RPMI7951 (cell line): ENCODE measurements at places on chromosomes 5 and 9. TPM values are rescaled to one million over a fixed set of nuclear protein-coding genes. Genes with fewer than 3 reads are reported as not detected.

The COL5A1 gene
- 138 and 179 TPM in 2 replicates for total RNA-seq

The DNAI1 gene
- total RNA-seq = not detected in 2 replicates

The PLPP7 gene
- 11.4 and 13.5 TPM in 2 replicates for total RNA-seq

The FAM240B gene
- total RNA-seq = not detected in 2 replicates

The SLC22A4 gene
- 6.7 and 6.9 TPM in 2 replicates for total RNA-seq

The PCDHA13 gene
- total RNA-seq = not detected in 2 replicates

The KIF20A gene
- total RNA-seq = 161 and 183 TPM in 2 replicates

The IGFBPL1 gene
- not detected in 2 replicates for total RNA-seq

The STRBP gene
- 10.6 and 11.0 TPM in 2 replicates for total RNA-seq

The CCDC183 gene
- total RNA-seq = not detected in 2 replicates

The SV2C gene
- total RNA-seq = under 0.01 TPM in 1 of 2 replicates, not detected in the other

The COL15A1 gene
- 20.2 and 21.1 TPM in 2 replicates for total RNA-seq

The SH3PXD2B gene
- total RNA-seq = 13.8 and 18.5 TPM in 2 replicates

The VCAN gene
- total RNA-seq = 178 and 246 TPM in 2 replicates

The LURAP1L gene
- 0.98 and 1.8 TPM in 2 replicates for total RNA-seq

The SLC25A48 gene
- total RNA-seq = not detected in 2 replicates

The DND1 gene
- 0.10 and 0.12 TPM in 2 replicates for total RNA-seq

The ACOT12 gene
- not detected in 2 replicates for total RNA-seq

The SPATA31D4 gene
- total RNA-seq = not detected in 2 replicates

The PAEP gene
- total RNA-seq = 0.39 TPM in 1 of 2 replicates, not detected in the other

The CMYA5 gene
- total RNA-seq = 0.12 and 0.20 TPM in 2 replicates

The ZDHHC11B gene
- total RNA-seq = not detected in 2 replicates

The NME5 gene
- 0.29 and 0.36 TPM in 2 replicates for total RNA-seq

The ZBTB6 gene
- total RNA-seq = 8.3 and 11.7 TPM in 2 replicates

The C9 gene
- total RNA-seq = not detected in 2 replicates
